EL (cell line): ENCODE measurements at places on chromosomes 3 and 15.

GRCh38 chr15:69718916-69719315 is 266.3 kb downstream of the RPLP1 start:
- DNase-seq: no peak

GRCh38 chr3:46659285-46659684 is 34.2 kb downstream of the ALS2CL start:
- peak; percentile 53 for DNase-seq

DNA sequence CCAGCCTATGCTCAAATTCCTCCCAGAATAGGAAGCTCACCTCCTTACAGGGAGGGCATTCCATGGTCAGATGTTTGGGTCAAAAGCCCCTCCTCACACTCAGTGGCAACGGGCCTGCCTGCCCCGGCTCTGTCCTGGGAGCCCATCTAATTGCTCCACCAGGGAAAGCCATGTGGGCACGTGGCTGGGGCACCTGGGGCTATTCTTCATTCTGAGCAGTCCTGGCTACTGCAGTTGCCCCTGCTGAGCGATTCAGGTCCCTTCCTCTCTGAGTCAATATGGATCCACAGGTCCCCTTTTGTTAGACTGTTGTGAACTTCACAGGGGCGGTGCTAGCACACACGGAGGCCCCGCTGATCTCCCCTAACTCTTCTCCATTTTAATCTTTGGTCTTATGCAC is 39.4 kb downstream of the TPRA1 start:
- DNase-seq: no peak

GRCh38 chr3:73509066-73509465 is 115.7 kb downstream of the PDZRN3 start:
- no peak for DNase-seq

- DNase-seq: no peak
These were observed 33.2 kb upstream of the SPPL2A start for GRCh38 chr15:50798684-50799083.

DNA sequence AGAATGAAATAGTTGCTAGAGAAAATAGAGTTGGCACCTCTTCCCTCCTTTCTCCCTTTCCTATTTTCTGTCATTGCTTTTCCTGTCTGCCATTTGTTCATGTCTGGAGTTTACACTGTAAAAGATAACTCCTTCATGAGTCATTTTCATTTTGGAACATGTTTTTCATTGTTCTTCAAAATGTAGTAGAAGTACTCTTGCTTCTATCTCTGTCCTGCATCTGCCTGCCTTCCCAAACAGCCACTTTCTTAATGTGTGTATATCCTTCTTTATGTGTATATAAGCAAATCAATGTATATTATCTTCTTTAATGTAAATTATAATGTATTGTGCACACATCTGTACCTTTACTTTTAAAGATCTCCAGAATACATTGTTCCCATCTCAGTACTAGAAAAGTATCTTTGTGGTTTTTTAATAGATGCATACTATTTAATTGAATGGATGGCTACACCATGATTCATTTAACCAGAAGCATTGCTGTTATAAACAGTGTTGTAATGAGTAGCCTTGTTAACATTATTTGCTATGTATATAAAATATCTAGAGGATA is 41.1 kb downstream of the TSC22D2 start:
- peak; percentile 80 for DNase-seq

GRCh38 chr3:167666563-167666962 is 12.8 kb upstream of the WDR49 start:
- no peak for DNase-seq

GRCh38 chr3:71978150-71978721 is 193.3 kb upstream of the PROK2 start:
- no peak for DNase-seq

DNA sequence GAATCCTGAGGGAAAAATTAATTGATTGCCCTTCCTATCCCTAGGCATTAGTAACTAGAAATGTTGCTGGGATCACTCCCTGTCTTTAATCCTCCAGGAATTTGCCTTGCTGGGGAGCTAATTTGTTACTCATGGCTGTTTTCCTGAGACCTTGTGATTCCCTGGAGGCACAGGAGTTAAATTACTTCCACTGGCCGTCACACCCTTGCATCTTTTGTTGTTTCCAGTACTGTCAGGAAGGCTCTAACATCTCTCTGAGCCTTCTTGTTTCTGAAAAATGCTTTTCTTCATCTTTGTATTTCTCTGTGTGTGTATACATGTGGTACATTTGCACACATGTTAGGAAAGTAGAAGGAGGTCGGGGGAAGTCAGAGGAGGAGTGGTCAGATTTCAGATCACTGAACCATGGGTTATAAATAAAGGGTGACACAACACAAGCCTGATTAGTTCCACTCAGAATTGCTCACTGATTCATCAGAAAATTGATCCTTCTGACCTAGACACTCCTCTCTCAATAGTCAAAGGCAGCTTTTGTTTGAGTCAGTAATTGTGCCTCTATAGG is 23.5 kb upstream of the LRRFIP2 start:
- peak; percentile 87 for DNase-seq

DNA sequence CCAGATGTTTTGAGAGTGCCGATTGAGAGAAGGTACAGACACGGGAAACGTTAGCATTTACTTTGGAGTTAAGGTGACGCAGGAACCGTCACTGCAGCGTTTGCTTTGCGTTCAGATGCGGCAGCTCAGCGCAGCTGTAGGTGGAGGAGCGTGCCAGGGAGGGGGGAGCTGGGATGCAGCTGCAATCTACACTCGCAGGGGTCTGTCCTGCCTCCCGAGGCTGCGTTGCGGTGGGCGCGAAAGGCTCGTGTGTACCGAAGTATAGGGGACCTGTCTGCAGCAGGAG is 425 bp upstream of the FYTTD1 start:
- peak; percentile 62 for DNase-seq

GRCh38 chr3:6088433-6088832 is 772.5 kb upstream of the GRM7 start:
- no peak for DNase-seq

GRCh38 chr15:46177219-46177618 is 542.4 kb downstream of the SQOR start:
- no peak for DNase-seq

DNA sequence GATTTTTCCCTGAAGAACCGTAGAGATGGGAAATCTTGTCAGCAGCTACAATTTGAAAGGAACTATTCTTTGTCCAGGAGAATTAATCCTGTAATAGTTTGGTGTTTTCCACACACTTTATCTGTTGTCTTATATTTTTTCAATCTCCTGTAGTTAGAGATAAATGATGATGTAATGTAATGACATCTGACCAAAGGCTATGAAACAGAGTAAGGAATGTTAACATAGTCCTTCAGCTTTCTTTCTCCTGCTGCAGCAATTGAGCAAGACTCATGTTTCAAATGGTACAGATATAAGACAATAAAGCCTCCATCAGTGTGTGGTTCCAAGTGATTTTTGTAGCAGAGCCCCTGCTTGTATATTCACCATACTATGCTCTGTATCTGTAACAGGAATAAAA is 1028.4 kb downstream of the SI start:
- no peak for DNase-seq

DNA sequence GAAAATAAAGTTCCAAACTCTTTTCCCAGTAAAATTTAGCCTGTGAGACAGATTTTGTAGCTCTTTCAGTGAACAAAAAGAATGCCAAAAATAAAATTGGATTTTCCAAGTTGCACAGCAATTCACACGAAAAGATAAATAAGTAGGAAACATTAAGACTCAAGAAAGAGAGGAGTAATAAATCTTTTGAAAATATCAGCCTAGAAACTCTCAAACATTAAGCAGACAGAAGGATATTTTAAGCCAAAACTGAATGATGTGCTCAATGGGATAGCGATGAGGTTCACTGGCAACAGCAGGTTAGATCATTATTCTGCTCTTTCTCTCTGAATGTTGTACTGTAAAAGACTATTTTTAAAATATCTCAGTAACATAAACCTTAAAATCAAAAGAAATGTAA is 115.0 kb downstream of the STAG1 start:
- DNase-seq: no peak

GRCh38 chr15:28955160-28955992 is 69.6 kb downstream of the APBA2 start:
- DNase-seq: peak; percentile 67

DNA sequence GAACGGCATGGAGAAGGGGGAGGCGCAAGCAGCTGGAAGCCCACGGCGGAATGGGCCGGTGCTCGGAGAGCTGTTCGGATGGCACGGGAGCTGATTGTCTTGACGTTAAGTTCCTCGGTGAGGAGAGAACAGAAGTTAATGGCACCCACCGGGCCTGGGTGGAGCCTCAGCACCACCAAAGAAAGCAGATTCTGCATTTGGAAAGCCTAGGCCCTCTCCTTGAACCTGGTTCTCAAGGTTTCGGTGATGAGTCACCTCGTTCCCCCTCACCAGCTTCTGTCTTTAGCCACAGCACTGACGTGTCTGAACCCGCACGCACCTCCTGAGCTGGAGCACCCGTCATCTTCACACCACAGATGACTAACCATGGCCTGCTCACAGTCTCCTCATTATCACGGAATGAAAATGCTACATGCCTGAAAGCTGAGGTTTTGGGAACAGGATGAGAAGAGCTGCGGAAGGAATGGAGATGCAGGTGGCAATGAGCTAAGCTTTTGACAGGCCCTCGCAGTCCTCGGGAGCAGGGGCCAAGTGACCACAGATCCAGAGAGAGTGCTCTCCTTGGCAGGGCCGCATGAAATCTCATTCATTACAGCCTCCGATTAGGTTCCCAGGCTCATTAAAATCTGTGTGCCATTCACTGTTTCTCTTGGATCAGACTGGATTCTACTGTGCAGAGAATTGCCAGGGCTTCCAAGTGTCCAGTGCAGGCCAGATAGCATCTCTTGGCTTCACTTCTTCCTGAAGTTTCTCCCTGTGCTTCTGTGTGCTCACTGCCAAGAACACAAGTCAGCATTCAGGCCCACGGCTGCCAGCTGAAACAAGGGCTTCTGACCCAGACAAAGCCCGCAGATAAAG is 96.3 kb upstream of the DLG1 start:
- DNase-seq: peak; percentile 100

GRCh38 chr15:100249096-100249815 is 92.5 kb downstream of the ADAMTS17 start:
- no peak for DNase-seq

- DNase-seq: peak; percentile 45
These were observed 29.1 kb upstream of the MAN2C1 start for GRCh38 chr15:75397494-75397893.

DNA sequence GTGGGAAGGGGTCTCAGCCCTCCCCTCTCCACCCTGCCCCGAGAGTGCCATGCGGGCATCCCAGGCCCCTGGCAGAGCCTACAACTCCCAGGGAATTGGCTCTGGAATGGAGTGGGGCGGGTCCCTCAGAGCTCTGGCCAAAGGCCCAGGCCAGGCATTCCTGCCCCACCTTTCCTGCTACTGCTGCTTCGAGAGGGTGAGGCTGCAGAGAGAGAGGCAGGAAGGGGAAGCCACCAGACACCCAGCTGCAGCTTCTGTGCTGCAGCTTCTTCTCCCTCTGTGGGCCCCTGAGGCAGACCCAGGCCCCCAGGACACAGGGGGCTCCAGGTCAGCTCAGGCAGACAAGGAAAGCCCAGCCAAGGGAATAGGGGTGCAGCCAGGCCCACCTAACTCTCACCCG is 2.7 kb downstream of the ALS2CL start:
- DNase-seq: no peak

GRCh38 chr3:155890671-155891190 is 20.3 kb downstream of the GMPS start:
- peak; percentile 25 for DNase-seq

GRCh38 chr3:13167829-13168228 is 94.6 kb upstream of the IQSEC1 start:
- DNase-seq: no peak

DNA sequence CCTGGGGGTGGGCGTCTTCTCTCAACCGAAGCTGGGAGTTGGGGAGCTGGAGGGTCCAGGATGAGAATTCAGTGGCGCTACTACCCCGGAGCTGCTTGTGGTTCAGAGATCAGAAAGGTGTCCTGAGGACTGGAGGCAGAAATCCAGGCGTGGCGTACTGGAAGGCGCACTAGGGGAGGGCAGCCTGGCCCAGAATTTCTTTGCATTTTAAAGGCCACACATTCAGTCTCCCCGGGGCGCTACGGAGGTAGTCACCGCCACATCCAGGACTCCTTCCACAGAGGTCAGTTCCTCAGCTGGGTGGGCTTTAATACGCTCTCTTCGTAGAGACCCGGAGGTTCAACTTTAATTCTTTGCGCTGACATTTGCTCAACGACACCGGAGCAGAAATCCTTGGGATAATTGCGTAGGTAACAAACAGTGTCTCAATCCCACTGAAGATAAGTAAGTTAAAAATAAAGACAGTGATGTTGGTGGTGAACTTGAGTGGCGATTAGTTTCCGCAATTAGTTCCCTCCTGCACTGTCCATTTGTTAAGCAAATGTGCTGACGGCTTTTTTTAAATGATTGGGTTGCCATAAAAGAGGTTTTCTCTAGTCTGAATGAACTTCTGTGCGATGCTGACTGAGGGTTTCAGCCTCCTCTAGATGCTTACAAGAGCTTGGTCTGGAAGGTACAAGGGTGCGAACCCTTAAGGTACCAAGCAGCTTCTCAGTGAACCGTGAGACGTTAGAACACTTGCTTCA is 535 bp downstream of the MCTP2 start:
- no peak for DNase-seq

DNA sequence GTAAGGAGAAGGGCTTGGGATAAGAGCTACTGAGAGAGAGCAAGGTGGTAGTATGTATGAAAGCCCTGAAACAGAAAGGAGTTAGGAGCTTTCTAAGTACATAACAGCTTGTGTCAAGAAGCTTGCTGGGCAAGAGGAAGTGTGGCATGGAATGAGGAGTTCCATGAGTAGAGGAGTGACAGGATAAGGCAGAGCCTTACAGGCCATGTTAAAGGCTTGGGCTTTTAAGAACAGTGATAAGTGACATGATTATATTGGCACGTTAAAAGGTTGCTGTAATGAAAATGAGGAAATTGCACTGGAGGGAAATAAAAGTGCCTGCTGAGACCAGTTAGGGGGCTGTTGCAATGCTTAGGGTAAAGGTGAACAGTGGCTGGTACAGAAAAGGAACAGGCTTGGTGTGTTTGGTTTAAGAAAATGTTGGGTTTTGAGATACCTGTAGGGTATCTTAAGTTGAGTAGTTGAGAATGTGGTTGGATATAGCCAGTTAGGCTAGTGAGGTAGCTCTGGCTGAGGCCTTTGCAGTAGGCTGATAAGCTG is 49.0 kb downstream of the MEF2A start:
- peak; percentile 2 for DNase-seq

DNA sequence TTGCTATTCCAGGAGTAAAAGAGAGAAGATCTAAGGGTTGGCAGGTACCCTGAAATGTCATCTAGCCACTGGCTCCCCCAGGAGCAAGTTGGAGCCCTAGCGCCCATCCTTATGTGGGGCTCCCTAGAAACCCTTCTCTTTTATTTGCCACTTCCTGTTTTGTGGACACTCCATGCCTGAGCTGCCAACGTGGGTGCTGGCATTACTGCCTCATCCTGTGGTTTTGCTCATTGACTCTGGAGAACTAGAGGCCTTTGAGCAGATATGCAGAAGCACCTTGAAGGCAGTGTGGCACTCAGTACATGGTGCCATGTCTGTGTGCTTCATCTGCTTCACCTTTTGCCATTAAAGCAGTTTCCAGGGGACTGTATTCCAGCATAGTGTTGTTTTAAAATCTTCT is 8.1 kb downstream of the EDEM1 start:
- DNase-seq: peak; percentile 56

- DNase-seq: peak; percentile 96
These were observed 76.5 kb downstream of the MYO1E start for GRCh38 chr15:59296181-59296617.
